ENCODE measurements at places on chromosomes 3 and 15.

- no peak for DNase-seq
These were observed 549.2 kb downstream of the GOLGA6L6 start for GRCh38 chr15:19992428-19992827.

- DNase-seq: no peak
These were observed 81.9 kb upstream of the PLXND1 start for GRCh38 chr3:129688271-129688895.

GRCh38 chr3:189890496-189890895 lies 230.2 kb downstream of the P3H2 start:
- no peak for DNase-seq

DNA sequence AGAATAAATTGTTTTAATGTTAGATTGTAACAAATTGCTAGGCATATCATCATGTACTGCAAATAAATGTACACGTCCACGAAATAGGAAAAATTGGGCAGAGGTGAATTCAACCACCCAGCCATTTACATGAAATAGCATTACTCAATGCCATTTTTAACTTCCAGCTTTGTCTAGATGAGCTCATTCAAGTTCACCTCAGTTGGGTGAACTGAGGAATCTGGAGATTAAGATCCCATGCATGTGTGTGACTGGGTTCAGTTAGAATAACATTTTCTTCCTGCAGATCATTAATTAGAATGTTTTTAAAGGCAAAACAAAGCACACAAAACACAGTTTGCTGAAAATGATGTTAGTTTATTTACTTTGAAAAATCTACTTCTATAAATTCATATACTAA lies 767.8 kb upstream of the GOLIM4 start:
- no peak for DNase-seq

DNA sequence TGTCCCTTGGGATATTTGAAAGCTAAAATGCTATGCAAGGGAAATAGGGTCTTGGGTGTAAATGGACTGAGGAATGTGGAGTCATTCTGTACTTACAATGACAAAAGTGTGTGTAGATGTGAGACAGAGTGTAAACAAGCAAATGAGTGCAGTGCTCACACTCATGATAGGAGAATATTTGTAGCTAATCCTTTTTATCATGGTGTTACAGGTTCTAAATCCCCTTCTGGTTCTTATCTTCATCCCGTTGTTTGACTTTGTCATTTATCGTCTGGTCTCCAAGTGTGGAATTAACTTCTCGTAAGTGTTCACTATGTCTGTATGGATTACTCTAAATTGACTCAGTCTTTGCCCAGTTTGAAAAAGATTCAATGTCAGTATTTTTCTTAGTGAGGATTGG lies 30.5 kb downstream of the SLC15A2 start:
- no peak for DNase-seq

DNA sequence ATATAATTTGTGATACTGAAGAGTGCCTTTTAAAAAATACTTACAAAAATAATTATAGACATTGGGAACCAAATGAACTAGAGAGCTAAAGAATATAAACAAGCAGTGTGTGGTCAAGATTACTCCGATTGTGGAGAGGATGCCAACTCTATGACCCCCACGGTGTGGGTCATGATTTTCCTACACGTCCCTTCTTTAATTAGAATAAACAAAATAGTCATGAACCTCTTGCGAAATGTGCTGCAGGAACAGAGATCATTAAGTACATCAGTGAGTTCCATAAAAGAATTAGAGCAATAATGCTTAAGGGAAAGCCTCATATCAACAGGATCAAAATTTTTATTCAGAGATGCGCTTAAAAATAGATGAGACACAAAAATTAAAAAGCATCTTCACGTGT lies 476.6 kb upstream of the ROBO1 start:
- no peak for DNase-seq

GRCh38 chr3:185843126-185843525 lies 18.3 kb upstream of the IGF2BP2 start:
- no peak for DNase-seq

DNA sequence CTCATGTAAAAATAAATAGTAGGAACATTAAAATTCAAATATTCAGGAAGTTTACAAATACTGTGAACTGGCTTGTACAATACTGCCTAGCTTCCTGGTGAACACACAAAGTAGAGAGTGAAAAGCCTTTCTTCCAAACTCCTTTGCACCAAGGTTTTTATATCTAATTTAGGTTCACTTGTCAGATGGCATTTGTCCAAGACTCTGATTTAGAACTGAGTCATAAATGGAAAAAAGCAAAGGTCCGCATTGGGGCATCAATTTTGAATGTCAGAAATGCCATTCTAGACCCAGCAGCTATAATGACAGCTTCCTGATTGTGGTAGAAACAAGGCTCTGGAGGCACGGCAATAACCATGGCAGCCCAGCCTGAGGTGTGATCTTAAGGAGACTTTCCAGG lies 160.7 kb downstream of the PDE8A start:
- no peak for DNase-seq

All from T-helper 22 cell (primary cell).